Epithelial cell of esophagus (primary cell): ENCODE measurements at places on chromosomes 4 and X.
A peak's percentile ranks its signal among the peaks of the same experiment; 100 is the strongest.

DNA sequence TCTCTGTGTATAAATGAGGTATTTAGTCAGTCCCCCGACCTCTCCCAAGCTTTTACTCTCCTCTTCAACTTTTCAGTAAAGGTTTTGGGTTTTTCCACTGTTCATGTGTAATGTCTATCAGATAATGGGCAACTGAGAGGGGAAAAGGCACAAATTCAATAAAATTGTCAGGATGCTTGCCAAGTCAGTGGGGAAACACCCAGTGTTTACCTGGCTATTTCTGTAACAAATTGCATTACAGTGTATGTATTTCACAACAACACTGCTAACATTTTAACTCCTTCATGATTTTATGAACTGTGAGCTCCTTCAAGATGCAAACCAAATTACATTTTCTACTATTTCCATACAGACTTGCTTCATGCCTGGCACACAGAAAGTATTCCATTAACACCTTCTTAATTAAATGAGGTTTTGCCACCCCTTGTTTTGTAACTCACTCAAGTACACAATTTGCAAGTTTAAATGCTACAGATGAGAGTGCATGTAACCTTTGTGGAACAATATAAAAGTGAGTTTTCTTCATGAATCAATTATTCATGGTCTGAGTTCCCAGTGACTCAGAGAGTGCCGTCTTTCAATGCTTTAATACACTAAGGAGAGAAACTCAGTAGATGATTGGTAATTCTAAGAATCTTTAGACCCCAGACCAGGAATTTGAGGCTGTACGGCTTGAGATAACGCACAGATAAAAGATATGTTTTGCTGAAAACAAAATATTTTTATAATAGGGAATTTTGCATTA lies 149.8 kb upstream of the TLL1 start:
- peak; percentile 25 for DNase-seq

GRCh38 chr4:15551740-15552446 lies 82.2 kb downstream of the CC2D2A start:
- no peak for DNase-seq

GRCh38 chrX:120297923-120298322 lies 13.3 kb downstream of the TMEM255A start:
- no peak for DNase-seq

GRCh38 chr4:52838729-52839586 lies 23.2 kb upstream of the RASL11B start:
- DNase-seq, result no peak

DNA sequence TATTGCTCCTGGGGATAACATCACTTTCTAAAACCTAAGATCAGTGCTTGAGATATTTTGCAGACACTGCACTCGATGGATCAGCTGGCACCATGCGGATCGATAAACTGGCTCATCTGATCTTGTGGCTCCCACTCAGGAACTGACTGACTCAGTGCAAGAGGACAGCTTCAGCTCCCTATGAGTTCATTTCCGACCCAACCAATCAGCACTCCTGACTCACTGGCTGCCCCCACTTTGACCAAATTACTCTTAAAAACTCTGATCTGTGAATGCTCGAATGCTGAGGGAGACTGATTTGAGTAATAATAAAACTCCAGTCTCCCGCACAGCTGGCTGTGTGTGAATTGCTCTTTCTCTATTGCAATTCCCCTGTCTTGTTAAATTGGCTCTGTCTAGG lies 110.1 kb downstream of the ANAPC4 start:
- DNase-seq, result no peak

DNA sequence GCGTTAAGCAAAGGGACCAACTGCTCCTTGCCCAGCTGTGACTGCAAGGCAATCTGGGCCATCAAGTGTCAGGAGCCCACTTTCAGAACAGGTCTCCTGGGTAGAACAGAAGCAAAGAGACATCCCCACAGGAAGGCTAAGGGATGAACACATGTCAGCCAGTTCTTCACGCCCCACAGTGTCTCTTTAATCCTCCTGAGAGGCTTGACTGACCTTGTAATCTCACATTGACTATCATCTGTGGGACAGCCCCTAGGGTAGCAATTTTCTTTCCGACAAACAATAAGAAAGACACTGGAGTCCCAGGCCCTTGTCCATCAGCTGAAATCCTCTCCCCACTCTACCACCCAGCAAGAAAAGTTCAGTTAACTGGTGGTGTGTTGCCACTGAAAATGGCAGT lies 1.0 kb downstream of the CHRDL1 start:
- DNase-seq, result no peak
